NCI-H526 (cell line): ENCODE measurements at places on chromosomes 7 and 10.

GRCh38 chr7:28473571-28474281 lies 61.4 kb downstream of the CREB5 start:
- DNase-seq, result no peak

DNA sequence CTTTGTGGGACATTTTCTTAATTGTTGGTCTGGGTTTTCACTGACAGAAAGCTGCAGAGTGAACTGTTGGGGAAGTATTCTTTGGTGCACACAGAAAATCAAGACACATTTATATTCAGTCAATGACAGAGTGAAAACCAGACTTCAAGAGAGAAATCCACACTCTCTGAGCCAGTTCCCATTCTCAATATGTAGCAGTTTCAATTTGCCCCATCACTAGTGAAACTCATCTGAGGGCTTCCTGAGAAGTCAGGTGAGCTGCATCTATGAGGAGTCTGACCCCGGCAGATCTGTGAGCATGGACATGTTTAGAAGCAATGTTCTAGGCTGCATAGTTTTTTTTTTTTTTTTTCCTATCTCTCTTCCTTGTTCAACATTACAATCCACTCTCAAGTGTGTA lies 163.7 kb upstream of the AHR start:
- no peak for DNase-seq

DNA sequence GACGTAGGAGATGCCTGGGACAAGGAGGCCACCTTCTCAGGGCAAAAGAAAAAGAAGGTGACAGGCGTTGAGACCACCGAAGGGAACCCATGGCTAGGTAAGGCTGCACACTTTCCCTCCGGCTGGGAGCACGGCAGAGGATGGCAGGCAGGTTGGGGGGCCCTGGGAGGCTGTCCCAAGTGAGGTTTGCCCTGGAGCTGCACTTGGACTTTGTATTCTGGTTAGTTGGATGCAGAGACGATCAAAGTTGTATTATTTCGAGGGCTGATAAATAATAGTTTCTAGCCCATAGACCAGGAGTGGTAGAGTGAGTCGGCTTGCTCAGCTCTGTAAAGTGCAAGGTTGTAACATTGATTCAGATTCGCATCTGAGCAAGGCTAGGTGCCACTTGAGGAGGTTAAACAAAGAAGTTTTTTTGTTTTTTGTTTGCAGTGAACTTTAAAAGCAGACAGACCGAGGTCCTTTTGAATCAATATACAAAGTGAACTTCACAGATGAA lies 608 bp downstream of the ENTPD7 start:
- no peak for DNase-seq

- no peak for DNase-seq
Observed at GRCh38 chr7:122430710-122431109, 126.2 kb upstream of the FEZF1 start.

DNA sequence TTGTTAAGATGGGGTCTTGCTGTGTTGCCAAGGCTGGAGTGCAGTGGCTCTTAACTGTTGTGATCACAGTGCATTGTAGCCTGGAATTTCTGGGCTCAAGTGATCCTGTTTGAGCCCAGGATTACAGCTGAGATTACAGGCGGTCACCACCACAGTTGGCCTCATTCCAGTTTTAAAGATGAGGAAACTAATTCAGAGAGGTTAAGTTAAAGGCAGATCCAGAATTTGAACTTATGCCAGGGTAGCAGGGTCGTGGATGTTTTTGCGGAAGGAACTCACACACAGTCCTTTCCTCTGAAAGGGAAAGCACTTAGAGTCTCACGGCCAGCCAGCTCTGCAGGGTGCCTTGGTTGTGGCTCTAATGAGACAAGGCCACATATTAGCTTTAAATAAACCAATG lies 84.7 kb downstream of the MMRN2 start:
- no peak for DNase-seq

DNA sequence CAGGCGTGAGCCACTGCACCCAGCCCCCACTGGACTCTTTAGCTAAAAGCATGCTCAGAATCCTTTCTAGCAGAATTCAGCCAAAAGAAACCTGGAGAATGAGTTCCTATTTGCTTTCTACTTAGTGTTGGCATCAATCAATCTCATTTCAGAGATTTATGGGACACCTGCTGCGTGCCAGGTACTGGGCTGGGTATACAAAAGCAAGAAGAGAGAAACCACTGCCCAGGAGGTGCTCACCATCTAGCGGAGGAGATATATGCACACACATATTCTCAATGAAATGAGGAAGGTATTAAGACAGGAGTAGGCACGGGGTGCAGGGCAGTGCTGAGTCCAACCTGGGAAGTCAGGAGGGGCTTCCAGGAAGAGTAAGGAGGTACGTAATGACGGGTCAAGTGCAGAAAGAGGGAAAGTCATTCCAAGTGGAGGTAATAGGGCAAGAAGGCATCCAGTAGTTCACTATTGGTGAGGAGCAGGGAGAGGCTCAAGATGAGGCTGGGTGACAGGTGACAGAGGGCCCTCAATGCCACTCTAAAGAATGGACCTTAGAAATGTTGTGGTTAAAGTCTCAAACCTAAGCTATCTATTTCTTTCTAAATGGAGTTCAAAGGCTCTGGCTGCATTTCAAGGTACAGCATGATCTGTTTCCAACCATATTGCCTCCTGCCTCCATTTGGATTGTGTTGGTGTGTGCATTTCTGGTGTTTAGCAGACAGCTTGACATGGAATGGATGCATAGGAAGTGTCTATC lies 22.1 kb downstream of the ABLIM1 start:
- DNase-seq, result no peak

- DNase-seq, result no peak
Observed at GRCh38 chr7:138625849-138626230, 75.3 kb downstream of the SVOPL start.

- DNase-seq, result no peak
Observed at GRCh38 chr7:64758151-64758550, 36.1 kb upstream of the ZNF138 start.

DNA sequence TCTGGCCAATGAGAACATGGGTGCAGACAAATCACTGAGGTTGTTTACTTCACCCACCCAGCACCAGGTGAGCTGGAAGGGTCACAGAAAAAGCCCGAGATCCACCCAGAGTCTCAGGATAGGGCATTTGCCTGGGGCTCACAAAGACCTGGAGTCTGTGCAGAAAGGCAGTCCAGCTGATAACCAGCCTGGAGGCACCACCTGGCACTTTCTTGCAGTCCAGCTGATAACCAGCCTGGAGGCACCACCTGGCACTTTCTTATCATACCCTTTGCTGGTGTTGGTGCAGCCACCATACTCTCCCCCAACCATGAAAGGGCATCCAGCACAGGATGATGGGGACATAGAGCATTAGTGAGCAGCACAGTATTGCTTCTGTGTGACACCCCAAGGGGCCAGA lies 104.1 kb downstream of the PPP1R3C start:
- no peak for DNase-seq

GRCh38 chr10:13658264-13658663 lies 71.5 kb downstream of the PRPF18 start:
- no peak for DNase-seq

DNA sequence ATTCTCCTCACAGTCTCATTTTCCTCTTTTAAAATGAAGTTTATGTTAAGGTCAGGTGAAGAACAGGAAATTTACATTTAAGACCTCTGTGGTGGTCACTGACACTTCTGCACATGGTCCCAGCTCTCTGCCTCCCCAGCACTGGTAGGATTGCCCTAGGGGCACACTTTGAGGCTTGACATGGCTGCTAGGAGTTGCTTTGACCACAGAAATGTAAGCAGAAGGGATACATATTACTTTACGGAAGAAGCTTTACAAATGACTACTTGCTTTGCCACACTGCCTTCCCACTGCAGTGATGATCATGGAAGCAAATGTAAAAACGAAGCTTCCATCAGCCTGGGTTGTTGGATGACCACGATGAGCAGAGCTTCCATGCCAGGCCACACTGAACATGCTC lies 53.1 kb upstream of the RSU1 start:
- no peak for DNase-seq

GRCh38 chr10:92876509-92877036 lies 28.3 kb downstream of the EXOC6 start:
- no peak for DNase-seq

GRCh38 chr7:49438281-49438680 lies 335.2 kb upstream of the VWC2 start:
- no peak for DNase-seq

GRCh38 chr10:128046953-128047290 lies 79.3 kb downstream of the MKI67 start:
- DNase-seq, result no peak

- no peak for DNase-seq
Observed at GRCh38 chr10:23742368-23742767, 303.5 kb downstream of the OTUD1 start.

DNA sequence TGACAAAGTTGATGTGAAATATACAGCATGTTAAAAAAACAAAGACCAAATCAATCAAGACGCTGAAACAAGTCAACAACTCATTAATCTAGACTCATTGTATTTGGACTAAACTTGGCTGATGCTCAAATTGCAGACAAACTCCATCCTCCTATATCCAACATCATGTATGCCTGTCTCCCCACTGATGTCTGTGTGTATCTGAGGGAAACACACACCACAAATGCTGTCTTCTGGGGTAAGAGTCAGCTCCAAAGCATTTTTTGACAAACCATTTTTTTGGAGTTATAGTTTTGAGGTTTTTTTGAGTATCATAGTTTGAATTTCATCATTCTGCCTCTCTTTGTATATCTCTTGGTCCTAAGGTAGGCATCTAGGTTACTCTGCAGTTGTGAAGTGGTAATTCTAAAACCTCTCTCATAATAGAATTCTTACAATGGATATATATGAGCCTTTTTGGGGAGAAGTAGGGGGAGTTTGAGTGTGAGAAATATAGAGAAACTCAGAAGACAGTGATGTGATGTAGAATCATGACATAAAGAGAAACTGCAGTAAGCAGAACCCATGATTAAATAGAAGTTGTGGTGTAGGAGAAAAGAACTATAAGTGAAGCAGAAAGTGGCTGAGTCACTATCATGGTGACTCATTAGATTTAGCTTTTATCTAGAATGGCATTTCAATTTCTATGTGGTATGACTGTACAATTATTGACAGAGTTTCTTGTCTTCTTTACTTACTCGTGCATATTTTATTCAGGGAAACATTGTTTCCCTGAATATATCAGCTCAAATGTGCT lies 1531.1 kb upstream of the LRRTM3 start:
- DNase-seq, result no peak

- no peak for DNase-seq
Observed at GRCh38 chr7:18770154-18770811, 274.7 kb downstream of the HDAC9 start.

DNA sequence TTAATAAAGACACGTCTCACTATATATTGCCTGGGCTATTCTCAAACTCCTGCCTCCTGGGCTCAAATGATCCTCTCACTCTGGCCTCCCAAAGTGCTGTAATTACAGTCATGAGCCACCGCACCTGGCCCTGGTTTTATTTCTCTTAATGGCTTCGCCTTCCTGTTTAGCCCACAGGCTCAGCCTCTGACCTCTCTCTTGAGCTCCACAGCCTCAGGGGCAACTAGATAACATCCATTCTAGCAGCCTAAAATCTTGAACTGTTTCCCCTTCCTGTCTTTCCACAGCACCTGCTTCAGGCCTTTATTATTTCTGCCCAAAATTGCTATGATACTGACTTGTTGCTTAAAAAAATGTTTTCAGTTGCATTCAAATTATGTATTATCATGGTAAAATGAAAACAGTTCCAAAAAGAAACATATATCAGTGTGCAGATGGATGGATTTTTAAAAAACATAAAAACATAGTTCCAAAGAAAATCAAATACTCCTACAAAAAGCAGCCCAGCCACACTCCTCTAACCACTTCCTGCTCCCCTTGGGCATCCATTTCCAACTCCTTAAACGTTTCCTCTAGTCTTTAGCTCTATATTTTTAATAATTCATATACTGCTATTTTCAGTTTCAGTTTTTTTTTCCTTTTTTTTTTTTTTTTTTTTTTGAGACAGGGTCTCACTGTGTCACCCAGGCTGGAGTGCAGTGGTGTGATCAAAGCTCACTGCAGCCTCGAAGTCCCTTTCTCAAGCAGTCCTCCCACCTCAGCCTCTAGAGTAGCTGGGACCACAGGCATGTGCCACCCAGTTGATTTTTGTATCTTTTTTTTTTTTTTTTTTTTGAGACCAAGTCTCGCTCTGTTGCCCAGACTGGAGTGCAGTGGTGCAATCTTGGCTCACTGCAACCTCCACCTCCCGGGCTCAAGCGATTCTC lies 5.1 kb upstream of the BAZ1B start:
- DNase-seq, result peak; percentile 22

DNA sequence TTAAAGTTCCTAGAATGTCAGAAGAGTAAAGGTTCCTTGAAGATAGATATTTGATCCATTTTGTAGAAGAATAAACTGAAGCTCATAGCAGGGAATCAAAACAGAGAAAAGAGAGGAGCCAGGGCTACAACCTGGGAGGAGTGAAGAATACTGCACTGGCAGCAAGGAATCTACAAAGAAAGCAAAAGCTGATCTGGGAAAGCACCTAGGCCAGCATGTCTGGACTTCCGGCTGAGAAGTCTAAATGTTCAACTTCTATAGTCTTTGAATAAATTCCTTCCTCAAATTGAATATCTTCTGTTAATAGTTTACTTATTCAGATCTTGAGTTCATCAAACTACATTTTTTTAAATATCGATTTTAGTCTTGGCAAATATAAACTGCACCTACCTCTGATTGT lies 78.2 kb downstream of the VPS41 start:
- DNase-seq, result no peak

DNA sequence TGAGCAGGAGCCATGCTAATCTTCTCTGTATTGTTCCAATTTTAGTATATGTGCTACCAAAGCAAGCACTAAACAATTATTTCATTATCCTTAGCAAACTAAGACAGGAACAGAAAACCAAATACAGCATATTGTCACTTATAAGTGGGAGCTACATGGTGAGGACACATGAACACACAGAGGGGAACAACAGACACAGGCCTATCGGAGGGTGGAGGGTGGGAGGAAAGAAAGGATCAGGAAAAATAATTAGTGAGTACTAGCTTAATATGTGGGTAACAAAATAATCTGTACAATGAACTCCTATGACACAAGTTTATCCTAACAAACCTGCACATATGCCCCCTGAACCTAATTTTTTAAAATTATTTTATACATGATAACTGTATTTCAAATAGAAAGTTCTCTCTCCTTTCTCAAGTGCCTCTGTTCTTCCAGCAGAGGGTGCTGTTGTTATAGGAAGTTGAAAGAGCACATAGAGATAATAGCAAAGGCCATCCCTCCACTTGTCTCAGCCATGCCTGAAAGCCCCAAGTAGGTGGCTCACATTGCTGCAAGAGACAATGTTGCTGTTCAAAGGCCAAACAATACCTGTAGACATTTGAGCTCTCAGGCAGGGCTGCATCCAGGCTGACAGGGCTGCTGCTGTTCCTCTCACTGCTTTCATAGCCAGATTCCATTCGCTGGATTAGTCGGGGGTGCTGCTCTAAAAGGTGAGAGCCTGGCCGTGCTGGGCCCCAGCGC lies 33.4 kb upstream of the PPP3CB start:
- peak; percentile 57 for DNase-seq
